ENCODE measurements at places on chromosomes 11 and 22.
A peak's percentile ranks its signal among the peaks of the same experiment; 100 is the strongest.

DNA sequence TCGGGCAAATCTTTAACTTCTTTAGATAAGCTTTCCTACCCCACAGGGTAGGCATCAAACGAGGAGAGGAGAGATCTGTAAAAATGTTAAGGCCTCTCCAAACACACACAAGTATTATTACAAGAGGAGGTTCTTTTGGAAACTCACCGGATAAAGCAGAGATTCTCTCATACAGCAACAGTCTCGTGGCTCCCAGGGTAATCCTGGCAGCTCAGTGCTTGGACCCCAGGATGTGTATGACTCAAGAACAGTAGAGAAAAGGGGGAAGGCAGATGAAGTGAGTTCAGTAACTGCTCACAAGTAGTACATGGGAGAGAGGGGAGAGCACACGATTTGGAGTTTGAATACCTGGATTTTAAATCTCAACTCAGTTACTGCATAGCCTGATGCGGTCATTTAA, 120.9 kb downstream of the FEZ1 start:
- DNase-seq = no peak

DNA sequence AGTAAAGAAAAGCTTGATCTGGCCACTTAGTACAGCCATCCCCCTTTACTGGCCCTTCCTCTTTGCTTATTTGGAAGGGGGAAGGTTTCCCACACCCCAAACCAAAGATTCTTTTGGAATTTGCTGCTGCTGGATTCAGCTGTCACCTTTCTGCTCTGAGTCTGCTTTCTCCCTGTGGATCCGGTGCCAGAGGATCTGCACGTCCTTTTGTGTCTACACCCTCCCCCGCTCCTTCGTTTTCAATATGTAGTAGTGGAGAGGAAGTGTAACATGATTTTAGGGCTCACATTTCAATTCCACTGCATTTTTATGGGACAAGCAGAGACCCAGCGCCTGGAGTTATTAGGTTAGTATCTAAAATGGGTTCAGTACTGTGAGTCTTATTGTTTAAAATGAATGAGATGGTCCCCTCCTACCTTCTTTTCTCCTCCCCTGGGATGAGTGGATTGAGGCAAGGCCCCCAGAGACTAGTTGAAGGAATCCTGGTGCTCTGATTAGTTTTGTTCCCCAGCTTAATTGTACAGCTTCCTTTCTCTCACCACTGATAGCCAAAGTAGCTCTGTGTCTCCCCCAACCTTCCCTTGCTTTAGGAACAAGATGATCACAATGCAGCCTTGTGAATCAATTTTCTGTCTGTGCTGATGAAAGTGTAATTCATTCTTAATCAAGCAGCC, 30.5 kb upstream of the CABP7 start:
- no peak for DNase-seq

- DNase-seq = no peak
These were observed 123.2 kb downstream of the ATG16L2 start for GRCh38 chr11:72937439-72937838.

- no peak for DNase-seq
These were observed 75.6 kb upstream of the MYOD1 start for GRCh38 chr11:17643506-17644405.

DNA sequence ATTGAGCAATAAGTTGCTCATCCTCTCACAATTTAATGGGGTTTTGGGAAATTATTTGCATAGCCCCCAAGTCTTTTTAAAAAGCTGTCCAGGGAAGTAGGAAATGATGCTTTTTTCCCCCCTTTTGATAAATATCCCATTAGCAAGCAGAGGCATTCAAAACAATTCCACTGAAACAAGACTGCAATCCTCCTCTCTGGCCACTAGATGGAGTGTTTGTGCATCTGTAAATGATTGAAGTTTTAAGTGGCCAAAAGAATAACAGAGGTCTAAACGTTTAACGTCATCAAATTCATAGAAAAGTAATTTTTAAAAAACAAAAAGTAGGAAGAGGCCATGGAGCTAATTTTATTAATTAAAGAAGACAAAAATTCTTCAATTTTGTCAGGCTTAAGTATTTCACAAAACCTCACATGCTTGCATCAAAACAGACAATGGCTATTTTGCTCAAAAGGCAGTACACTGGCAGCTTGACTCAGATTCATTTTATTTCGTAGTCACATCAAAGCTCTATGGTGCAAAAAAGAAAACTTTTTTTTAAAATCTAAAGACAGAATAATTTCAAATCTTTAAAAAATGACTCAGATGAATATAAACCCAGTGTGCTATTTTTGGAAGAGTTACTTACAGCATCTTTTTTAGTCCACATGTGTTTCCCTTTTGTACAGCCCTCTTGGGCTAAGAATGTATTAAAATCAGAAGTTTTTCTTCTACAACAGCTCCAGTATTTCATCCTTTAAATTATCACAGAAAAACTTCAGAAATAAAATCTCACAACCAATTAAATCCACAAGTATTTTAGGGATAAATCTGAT, 17.8 kb downstream of the CHORDC1 start:
- DNase-seq = peak; percentile 53

DNA sequence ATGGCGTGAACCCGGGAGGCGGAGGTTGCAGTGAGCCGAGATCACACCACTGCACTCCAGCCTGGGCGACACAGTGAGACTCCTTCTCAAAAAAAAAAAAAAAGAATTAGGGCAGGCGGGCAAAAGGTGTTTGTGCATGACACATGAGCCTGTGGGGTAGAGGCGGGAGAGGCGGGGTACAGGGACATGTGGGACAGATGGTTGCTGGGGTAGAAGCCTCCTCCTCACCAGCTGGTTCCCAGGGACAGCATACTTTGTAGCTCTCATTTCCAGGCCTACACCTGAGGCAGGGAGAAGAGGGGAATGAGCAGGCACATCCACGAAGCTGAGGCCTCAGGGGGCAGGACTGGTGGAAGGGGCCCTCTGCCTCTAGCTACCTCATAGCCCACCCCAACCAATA, 23.7 kb downstream of the YWHAH start:
- DNase-seq = no peak

DNA sequence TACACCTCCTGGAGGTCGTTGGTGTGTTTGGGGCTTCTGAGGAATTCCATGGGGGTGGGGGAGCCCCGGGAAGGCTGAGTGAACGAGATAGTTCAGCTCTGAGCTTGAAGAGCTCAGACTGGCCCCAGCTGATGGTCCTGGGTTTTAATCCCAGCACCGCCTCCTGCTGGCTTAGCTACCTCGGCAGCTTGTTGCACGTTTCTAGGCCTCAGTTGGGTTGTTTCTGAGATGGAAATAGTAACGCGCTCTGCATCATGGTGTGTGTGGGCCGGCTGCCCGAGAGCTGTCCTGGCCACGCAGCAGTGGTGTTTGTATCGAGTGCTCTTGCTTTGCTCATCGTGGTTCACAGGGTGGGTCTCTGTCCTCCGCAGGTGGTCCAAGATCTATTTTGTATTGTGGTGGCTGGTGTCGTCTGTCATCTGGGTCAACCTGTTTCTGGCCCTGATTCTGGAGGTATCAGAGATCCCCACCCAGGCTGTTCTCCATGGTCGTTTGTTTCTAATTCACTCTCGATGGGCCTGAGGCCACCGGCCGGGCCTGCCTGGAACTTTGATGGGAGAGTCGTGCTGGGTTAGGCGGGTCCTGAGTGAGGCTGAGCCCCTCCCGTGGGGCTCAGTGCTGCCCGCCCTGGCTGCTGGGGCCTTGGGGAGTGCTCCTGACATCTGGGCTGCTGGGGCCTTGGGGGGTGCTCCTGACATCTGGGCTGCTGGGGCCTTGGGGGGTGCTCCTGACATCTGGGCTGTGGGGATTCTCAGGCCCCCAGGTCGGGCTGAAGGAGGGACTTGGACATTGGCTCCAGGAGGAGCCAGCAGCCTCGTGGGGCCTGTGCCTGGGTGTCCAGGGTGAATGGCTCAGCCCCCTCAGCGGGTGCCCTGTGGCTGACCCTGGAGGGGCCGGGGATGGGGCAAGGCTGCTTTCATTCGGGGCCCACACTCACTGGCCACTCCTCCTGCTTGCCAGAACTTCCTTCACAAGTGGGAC, 37.7 kb downstream of the TPCN2 start:
- DNase-seq = no peak

DNA sequence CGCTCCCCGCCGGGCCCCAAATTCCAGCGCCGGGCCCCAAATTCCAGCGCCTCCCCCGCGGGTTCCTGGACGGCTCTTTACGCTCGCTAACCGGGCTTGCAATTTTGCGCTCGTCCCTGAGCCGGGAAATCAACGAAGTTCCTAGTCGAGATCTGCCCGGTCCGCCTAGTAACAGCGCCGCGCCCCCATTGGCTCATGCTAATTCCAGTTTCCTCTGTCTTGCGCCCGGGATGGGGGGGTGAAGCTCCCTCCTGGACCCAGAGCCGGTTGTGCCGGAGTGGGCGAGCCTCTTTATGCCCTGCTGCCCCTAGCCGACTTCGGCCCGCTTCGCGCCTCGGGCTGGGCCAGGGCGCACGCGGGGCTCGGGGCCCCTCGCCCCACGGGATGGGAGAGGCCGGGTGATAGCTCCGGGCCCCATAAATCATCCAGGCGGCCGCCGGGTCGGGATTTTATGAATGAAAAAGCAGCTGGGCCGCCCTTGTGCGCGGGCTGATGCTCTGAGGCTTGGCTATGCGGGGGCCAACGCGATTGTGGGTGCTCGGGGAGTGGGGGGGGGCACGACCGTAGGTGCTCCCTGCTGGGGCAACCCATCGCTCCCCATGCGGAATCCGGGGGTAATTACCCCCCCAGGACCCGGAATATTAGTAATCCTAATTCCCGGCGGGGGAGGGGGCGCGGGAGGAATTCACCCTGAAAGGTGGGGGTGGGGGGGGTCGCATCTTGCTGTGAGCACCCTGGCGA, 1.8 kb upstream of the CCND1 start:
- peak; percentile 18 for DNase-seq

GRCh38 chr22:43628250-43628649, 183.9 kb downstream of the EFCAB6 start:
- DNase-seq = no peak

GRCh38 chr11:36469881-36470802, 39.9 kb downstream of the TRAF6 start:
- DNase-seq = no peak

DNA sequence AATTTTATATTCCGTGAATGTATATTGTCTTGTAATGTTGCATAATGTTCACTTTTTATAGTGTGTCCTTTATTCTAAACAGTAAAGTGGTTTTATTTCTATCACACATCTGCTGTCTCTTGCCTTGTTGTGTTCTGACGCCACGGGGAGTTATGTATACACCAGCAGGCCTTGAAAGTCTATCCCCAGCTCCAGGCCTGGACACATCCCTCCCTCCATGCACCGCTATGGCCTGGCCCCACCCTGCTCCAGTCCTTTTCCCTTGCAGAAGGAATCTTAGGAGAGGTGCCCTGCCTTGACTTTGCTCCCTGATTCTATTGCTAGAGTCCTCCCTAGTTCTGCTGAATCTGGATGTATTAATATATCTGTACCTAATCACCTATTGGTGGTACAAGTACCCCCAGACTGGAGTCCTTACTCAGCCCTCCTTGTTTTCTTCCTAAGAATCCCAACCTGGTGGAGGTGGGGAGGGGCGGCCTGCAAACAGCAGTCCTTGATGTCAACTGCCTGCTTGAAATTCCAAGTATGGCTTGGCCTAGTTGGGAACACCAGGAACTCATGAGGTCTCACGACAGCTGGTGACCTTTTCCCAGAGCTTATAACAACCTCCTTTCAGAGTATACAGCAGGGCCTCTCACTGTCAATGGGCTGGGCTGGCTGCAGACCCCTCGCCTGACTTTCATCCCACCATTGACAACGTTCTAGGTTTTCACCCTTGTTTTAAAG, 61.6 kb downstream of the TIMP3 start:
- DNase-seq = no peak

- DNase-seq = no peak
These were observed 678.8 kb downstream of the NTM start for GRCh38 chr11:132049205-132049604.

DNA sequence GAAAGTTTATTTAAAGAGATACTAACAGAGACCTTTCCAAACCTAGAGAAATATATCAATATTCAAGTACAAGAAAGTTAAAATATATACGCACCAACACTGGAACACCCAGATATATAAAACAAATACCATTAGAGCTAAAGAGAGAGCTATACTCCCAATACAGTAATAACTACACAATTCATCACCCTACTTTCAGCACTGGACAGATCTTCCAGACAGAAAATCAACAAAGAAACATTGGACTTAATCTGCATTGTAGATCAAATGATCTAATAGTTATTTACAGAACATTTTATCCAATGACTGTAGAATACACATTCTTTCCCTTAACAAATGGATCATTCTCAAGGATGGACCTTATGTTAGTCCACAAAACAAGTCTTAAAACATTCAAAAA, 311.9 kb downstream of the METTL15 start:
- no peak for DNase-seq

DNA sequence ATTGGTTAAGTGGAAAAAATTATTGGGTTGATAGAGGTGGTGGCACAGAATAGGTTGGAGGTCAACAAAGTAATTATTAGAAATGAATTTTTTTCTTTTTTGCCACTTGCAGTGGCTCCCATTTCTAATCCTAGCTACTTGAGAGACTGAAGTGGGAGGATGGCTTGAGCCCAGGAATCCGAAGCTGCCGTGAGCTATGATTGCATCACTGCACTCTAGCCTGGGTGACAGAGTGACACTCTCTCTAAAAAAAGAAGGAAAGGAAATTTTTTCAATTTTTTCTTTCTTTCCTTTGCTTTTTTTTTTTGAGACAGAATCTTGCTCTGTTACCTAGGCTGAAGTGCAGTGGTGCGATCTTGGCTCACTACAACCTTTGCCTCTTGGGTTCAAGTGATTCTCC, 2.2 kb upstream of the BCO2 start:
- DNase-seq = no peak

DNA sequence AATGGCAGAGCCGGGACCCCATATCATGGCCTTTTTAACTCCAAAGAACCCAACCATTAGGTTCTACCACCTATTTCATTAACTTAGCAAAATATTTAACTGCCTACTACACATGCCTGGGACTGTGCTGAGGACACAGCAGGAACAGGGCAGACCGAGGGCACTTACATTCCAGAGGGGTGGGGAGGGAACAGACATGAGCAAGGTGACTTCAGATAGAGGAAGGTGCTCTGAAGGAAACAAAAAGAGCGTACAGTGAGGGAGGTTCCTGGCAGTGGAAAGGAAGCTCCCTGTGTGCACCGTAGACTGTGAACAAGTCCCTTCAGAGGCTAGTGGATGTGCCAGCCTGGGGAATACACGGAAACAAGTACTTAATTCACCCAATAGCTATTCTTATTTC, 82.8 kb downstream of the NAT10 start:
- DNase-seq = no peak

DNA sequence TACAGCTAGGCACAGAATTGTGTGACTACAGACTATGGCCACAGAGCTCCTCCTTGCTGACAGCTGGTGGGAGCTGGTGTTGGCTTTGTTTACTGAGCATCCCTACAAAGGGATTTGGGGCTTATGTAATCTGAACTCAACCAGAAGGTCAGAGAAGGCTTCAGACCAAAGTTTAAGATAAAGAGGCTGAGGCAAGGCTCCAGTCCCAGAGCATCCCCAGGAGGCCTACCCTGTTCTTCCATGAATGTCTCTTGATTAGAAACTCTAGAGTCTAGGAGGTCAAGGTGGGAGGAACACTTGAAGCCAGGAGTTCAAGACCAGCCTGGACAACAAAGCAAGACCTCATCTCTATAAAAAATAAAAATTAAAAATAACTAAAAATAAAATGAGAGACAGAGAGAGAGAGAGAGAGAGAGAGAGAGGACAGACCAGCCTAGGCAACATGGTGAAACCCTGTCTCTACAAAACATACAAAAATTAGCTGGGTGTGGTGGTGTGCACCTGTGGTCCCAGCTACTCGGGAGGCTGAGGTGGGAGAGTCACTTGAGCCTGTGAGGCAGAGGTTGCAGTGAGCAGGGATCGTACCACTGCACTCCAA, 125.5 kb upstream of the SERPIND1 start:
- DNase-seq = no peak

GRCh38 chr11:120707098-120707497, 195.6 kb downstream of the GRIK4 start:
- no peak for DNase-seq

Data from activated CD4-positive, alpha-beta T cell treated with anti-CD3 and anti-CD28 coated beads, Interleukin-10, Interleukin-2, amounts not matched to agents 100 ng/mL and 50 ng/mL, durations not matched to agents 16 hours and 8 hours (primary cell).